ENCODE measurements at places on chromosomes 7 and 10.

GRCh38 chr7:36523371-36524101 is 133.9 kb downstream of the ANLN start:
- DNase-seq: no peak

DNA sequence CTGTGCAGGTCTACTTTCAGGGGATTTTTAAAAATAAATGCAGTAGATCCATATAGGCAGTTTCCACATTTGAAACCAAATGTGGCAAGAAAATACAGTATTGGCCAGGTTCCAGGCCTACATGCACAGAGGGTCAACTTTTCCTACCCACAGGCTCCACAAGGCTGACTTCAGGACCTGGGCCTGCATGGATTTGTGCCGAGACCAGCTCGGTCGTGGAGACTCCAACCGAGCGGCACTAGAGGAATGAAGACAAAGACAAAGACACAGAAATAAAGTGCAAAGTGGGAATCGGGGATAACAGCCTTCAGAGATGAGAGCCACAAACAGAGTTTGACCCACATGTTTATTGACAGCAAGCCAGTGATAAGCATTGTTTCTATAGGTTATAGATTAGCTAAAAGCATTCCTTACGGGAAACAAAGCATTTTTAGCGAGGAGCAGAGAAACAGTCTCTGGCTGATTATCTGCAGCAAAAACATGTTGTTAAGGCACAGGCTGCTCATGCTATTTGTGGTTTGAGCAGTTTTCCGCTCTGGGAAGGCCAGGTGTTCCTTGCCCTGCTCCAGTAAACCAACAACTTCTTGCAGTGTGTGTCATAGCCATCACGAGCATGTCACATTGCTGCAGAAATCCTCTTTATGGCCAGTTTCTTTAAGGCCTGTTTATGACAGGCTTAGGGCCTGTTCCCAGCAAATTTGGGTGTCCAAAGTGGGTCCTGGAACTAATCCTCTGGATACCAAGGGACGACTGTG is 52.6 kb downstream of the ZNF37A start:
- no peak for DNase-seq

DNA sequence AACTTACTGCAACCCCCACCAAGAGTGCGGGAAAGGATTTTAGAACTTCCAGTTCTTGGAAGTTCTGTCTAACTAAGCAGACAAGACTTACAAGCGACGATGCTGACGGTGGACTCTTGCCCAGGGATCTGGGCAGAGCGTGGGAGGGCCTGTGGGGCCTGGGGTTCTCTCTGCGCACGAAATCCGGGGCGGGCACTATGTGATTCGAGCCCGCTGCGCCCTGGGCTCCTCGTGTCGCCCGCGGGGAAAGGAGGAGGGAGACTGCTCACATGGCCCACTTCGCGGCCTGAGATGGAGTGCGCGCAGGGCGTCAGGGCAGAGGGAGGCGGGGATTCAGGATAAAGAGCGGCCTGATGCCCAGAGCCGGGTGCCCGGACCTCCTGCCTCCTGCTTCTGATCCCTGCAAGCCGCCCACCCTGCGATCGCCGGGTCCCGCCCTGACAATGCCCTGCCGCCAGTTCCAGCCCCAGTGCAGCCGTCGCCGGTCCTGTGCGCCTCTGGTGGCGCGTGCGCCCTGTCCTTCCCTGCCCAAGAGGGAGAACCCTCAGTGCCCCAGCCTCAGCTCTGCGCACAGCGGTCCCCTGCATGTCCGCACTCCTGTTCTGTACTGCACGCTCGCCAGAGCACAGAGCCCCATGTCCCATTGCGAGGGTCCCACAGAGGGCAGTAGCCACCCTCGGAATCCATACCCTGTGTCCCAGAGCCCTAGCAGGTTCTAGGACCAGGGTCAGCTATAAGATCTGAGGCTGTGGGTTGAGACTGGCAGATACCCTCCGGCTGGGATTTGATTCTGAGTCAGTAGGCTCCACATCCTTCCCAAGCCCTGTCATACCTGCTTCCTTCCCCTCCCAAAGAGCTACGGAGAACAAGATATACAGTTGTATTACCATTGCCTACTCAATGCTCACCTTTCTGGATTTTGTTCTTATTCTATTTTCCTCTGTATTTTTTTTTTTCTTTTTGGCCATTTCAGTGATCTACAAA is 99.4 kb upstream of the TMEM106B start:
- no peak for DNase-seq

DNA sequence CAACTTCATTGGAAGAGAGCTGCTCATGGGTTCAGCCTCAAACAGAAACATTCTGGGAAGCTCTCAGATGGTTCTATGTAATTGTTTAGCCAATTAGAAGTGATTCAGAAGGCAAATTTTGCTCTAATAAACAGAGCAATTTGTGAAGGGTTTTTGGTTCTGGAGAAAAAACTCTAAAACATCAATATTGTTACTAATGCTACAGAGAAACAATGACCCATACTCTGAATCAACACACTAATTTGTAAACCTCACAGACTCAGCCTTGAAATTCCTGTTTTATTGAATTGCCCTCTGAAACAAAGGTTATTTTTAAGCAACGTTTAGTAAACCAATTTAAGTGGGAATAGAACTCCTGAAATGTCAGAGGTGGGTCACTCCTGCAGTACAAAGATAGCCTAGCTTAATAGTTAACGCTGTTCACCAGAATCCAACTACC is 171.6 kb upstream of the SVIL start:
- DNase-seq: no peak

DNA sequence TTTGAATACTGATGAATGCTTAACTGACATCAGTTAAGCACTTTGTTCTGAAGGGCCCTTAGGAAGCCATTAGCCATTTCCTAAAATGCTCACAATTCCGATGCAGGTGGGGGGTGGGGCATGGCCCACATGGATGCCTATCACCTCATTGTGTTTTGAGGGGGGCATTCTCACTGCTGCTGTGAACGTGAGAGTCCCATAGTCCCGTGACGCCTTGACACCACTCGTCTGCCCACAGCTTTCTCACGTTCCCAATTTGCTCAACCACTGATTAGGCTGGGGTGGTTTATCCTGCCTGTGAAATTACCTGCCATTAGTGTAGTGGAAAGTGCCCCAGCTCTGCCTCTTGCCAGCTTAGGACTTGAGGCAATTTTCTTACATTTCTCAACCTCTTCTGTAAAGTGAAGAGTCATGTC is 31.9 kb downstream of the DUSP5 start:
- DNase-seq: no peak

DNA sequence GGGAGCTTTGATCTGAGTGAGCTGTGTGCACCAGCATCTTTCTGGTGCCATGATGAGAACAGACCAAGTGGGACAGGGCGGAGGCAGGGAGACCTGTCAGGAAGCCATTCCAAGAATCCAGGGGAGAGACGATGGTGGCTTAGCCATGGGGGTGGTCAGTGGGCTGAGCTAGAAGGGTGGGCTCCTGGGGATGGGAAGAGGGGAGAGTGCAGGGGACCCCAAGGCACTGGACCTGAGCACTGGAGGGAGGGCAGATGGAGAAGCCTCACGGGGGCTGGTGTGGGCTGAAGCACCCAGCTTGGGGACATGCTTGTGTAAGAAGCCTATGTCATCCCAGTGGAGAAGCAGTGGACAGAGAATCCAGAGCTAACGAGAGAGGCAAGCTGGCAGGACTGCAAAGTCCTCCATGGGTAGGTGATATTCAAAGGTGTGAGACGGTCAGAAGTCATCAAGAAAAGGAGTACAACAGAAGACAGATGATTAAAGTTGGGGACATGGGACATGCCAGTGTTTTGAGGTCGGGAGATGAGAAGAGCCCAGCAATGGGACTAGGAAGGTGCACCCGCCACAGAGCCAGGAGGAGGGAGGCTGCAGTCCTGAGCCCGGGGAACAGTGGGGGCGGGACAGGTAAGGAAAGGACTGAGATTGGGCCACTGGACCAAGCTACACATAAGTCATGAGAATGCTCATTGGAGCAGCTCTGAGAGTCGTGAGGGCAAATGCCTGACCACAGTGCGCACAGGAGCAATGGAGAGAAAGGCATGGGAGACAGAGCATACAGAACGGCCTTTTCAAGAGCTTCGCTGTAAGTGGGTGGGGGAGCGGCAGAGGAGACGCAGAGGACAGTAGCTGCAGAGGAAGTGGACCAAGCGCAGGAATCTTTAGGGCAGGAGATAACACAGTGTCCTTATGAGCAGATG is 72.0 kb downstream of the GRID1 start:
- peak; percentile 44 for DNase-seq

DNA sequence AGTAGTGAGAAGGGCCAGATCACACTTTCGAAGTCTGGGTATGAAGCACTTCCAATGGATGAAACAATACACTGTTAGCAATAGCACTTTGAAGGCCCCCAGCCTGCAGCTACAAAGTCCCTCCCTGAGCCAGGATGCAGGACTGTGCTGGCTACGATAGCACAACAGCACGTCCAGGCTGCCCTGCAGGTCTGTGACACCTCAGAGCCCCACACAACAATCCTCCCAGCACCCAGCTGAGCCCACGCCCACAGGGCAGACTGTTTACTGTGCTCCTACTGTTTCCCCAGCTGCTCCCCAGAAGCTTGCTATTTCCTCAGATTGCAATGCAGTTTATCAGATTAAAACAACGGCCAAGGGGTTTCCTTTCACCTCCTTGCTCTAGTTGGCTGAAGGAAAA is 71.4 kb downstream of the HTR5A start:
- DNase-seq: no peak

DNA sequence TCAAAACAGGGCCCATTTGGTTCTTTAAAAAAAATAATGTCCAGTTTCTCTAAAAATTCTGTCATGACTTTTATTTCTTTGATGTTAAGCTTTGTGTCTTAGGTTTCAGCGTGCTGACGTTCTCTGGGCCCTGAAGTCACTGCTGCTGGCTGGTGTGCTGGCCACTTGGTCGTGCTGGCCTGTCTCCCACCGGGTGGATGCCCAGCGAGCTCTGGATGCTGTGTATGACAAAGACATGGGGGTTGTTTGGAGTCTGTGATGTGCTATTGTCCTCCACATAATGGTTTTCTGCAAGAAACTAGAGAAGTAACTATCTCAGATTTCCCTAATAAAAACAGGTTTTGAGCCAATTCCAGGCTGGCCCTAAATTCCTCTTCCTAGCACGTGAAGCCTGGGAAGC is 9.5 kb upstream of the IDI2 start:
- DNase-seq: no peak

- DNase-seq: no peak
These were observed 132.3 kb downstream of the SPAG6 start for GRCh38 chr10:22477334-22478287.

DNA sequence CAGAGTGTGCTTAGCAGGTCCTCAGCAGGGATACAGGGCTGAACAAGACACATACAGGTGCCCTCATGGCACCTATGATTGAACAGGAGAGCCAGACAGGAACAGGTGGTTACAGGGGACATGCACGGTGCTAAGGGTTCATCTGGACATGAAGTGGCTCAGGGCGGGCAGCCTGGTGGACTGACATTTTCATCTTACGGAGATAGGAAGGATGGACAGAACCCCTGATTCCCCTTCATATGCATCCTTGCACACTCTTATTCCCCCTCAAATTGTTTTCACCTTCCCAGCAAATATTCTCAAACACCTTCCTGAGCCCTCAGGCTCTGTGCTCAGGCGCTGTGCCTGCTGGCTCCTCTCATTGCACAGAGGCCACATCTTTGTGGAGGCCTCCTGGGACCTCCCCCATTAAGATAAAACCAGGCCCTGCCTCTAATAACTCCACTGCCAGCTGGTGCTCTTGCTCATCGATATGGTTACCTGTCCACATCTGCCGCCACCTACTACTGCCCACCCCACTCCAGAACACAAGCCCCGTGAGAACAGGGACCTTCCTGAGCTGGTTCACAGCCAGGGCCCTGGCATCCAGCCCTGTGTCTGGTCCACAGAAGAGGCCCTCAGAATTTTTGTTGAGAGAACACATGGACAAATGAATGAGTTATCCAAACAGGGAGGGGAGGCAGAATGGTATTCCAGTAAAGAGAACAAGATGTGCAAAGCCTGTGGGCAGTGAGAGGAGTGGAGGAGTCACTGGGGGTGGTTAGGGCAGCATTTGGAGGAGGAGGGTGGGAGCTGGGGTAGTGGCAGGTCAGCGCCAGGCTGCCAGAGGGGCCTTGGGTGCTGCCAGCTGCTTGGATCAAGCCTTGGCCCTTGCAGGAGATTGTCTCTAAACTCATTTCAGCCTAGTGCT is 68.9 kb upstream of the AQP1 start:
- DNase-seq: peak; percentile 68

DNA sequence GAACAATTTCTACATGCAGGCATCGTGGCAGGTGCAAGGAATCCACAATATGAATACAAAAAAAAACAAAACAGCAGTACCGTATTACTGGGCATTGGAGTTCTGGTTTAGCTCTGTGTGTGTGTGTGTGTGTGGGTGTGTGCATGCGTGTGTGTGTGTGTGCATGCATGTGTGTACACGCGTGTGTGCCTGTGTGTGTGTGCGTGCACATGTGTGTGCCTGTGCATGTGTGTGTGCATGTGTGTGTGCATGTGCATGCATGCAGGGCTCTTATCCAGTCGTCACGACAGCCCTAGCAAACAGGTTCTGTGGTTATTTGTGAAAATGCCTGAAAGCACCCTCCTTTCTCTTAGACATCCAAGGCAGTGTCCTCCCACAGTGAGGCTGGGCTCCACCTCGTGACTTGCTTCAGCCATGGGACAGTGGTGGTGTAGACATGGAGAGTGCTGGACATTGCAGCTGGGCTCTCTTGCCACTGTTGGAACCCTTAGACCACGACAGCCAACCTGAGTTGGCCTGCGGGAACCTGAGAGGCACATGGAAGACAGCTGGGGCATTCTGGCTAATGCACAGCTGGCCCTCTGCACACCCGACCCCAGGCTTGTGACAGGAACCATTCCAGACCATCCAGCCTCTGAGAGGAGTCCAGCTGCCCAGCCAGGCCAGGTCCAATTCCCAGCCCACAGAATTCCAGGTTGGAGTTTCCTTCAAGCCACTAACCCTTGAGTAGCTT is 173.4 kb upstream of the SHH start:
- DNase-seq: peak; percentile 63

- no peak for DNase-seq
These were observed 71.2 kb upstream of the EFCAB10 start for GRCh38 chr7:105652359-105652993.

GRCh38 chr7:132417103-132417906 is 159.0 kb downstream of the PLXNA4 start:
- DNase-seq: no peak
